ENCODE measurements at places on chromosomes 1 and 21.

GRCh38 chr21:17406202-17406601 lies 106.6 kb upstream of the CXADR start:
- DNase-seq: no peak

- no peak for DNase-seq
These were observed 11.2 kb downstream of the SPATA46 start for GRCh38 chr1:162365284-162366020.

GRCh38 chr1:222384531-222384930 lies 163.4 kb downstream of the HHIPL2 start:
- DNase-seq: no peak

GRCh38 chr21:20971296-20971921 lies 26.8 kb upstream of the NCAM2 start:
- DNase-seq: no peak

- DNase-seq: no peak
These were observed 1.3 kb upstream of the SMCP start for GRCh38 chr1:152876827-152877226.

- DNase-seq: no peak
These were observed 26.8 kb downstream of the GADD45A start for GRCh38 chr1:67711855-67712212.

GRCh38 chr1:31788825-31789256 lies 24.7 kb upstream of the ADGRB2 start:
- DNase-seq: no peak

Measured in activated T-cell treated with anti-CD3 and anti-CD28 coated beads for 4 hours (primary cell).